NCI-H1436 treated with DMSO at 0.1 percent for 48 hours (cell line): ENCODE measurements at places on chromosomes 5 and 9.

GRCh38 chr5:131637694-131638093 lies 2.7 kb upstream of the RAPGEF6 start:
- DNase-seq, result no peak

- no peak for DNase-seq
Observed at GRCh38 chr9:129916707-129917106, 81.4 kb downstream of the USP20 start.

DNA sequence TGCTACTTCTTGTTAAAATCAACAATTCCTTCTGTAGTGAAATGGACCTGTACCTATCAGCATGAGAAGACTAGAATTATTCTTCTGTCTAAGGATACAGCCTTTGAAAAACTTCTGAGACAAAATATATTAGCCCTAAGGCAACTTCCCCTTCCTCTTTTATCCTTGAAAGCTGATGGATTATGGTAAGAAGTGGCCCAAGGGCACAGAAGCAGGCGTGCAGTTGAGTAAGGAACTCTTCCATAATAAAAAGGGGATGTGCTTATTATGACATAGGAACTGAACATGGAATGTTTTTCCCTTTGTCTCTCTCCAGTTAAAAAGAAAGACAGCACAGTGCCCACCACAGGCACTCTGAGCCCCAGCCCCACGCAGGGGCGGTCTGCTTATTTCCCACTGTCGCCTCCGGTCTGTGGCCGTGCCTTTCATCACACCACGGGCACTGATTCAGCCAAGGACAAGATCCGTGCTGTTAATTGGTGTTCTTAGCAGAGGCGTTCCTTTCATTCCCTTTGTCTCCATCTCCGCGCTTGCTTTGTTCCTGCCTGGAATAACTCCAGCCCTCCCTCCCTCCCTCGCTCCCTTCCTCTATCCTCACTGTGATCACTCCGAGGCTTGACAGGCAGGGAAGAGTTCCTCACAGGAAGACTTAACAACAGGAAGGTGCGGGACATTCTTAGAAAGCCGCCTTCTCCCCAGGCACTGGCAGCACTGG lies 135.9 kb upstream of the OTULINL start:
- no peak for DNase-seq

GRCh38 chr9:26012797-26013196 lies 334.6 kb upstream of the TUSC1 start:
- no peak for DNase-seq
